Kidney tubule cell (primary cell): ENCODE measurements at places on chromosomes 5 and 9.
A peak's percentile ranks its signal among the peaks of the same experiment; 100 is the strongest.

DNA sequence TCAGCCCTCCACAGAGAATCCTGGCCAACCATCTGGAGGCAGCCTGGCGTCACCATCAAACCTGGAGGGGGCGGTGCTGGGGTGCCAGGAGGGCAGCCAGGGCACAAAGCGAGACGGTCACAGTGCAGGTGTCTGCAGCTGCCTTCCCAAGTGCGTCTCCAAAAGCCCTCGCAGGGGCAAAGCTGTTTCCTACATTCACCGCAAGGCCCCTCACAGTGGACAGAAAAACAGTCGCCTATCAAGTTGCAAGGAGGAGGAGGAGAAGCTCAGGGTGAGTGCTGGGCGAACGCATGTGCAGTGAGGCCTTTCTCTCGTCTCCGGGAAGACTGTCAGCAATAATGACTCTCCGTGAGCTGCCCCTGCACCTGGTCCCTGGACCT lies 18.0 kb upstream of the LHX3 start:
- DNase-seq: no peak

GRCh38 chr9:75432386-75432785 lies 344.1 kb downstream of the OSTF1 start:
- DNase-seq: no peak

- no peak for DNase-seq
Measured at GRCh38 chr5:144731786-144732185, 561.1 kb downstream of the KCTD16 start.

- no peak for DNase-seq
Measured at GRCh38 chr9:93585259-93585658, 8.9 kb downstream of the PHF2 start.

DNA sequence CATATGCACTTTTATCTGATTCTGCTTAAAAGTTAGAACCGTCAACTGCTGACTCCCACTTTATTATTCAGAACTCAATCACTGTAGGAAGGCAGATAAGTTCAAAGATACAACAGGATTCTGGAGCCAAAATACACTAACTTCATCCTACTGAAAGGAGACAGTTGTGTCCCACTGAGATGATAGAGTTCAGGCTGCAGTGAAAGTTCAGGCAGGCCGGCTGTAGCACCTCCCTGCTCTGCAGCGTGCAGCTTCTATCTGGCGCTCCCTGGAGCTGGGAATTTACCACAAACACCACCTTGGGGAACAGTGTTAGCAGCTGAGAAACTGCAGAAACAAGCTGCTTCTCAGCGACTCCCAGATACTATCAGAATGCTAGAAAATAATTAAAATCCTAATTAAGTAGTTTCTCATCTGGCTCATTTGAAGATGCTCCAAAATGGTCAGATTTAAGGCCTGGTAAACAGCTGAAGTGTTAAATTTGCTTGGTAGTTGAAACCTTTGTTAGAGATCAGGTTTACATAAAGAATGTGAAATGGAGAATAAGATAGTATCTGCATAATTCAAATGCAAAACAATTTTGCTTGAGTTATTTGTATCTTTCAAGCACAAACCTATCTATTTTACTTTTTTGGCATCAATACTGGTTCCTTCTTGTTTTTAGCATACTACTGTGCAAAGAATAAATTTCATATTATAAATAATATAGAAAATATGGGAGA lies 52.3 kb upstream of the CNTLN start:
- DNase-seq: no peak

GRCh38 chr9:87324613-87325194 lies 173.0 kb upstream of the DAPK1 start:
- DNase-seq: peak; percentile 70

- no peak for DNase-seq
Measured at GRCh38 chr9:94869415-94869843, 142.9 kb downstream of the AOPEP start.

GRCh38 chr5:129113867-129114266 lies 19.3 kb downstream of the ISOC1 start:
- DNase-seq: no peak

DNA sequence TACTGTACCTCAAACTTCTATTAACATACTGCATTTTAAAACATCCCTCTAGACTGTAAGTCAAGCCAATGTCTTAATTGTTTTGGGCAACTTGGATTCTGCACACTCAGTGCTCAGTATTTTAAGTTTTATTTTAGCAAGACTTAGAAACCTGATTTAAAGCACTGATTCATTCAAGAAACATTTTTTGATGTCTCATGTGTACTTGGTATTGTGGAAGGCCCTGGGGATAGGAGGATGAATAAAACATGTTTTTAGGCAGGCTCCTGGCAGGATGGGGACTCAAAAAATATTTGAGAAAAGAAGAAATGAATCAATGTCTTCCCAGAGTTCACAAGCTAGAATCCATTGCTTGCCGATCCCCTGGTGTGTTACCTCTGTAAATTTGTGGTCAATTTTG lies 334.0 kb upstream of the PUM3 start:
- no peak for DNase-seq

DNA sequence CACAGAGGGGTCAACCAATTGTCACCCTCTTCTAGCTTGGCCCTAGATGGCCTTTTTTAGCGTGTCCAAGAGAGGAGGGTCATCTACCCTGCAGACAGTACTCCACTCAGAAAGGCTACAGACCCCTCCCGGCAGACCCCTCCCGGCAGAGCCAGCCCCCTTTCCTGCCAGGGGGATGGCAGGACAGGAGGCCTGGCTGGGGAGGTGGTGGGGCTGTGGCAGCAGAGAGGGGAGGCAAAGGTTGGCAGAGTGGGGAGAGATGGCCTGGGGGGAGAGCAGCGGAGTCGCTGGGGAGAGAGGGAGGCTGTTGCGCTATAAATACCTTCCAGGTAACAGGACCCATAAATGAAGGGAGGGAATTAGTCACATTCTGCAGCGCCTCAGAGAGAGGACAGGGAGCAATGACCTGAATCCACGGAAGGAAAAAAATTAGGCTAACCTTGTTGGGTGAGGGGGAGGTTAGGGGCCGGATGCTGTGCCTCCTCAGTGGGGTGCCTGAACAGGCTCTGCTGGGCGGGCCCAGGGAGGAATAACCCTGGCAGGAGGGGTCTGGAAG lies 32.9 kb upstream of the PSD2 start:
- DNase-seq: peak; percentile 64

GRCh38 chr5:8650186-8650585 lies 781.2 kb downstream of the MTRR start:
- DNase-seq: peak; percentile 73

DNA sequence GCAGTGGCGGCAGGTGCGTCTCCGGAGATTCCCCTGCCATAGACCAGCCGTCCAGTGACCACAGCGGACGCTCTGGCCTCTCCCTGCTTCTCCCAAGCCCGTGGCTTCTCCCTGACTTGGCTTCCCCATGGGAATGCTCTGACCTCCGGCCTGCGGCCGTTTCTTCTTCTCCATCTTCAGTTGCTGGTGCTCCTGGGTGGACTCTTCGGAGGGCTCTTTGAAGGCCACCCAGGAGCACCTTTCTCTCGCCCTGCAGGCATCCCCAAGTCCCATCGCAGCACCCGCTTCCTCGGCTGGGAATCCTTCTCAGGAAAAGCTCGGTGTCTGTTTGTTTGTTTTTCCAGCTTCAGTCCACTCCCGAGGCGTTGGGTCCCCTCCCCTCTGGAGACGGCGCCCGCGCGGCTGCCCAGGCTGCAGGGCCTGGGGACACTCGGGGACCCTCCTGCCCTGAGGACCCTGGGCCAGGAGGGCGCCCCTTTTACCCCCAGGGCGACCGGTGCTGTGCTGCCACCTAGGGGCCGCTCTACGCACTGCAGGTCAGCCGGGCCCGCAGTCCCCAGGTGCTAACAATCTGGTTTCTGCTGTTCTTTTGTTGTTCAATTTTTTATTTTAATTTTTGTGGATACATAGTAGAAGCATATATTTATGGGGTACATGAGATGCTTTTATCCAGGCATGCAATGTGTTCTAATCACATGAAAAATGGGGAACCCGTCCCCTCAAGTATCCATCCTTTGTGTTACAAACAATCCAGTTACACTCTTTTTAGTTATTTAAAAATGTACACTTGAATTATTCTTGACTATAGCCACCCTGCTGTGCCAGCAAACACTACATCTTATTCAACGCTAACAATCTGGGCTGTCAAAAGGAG lies 197.9 kb upstream of the ADAMTS16 start:
- peak; percentile 12 for DNase-seq

GRCh38 chr9:99513441-99514112 lies 291.5 kb downstream of the SEC61B start:
- no peak for DNase-seq

GRCh38 chr5:124936626-124936933 lies 190.1 kb upstream of the ZNF608 start:
- DNase-seq: no peak

GRCh38 chr5:178201221-178201926 lies 3.0 kb upstream of the HNRNPAB start:
- peak; percentile 27 for DNase-seq

- DNase-seq: no peak
Measured at GRCh38 chr9:27755846-27756245, 182.6 kb upstream of the C9orf72 start.

- no peak for DNase-seq
Measured at GRCh38 chr5:14107536-14107935, 35.6 kb upstream of the TRIO start.

DNA sequence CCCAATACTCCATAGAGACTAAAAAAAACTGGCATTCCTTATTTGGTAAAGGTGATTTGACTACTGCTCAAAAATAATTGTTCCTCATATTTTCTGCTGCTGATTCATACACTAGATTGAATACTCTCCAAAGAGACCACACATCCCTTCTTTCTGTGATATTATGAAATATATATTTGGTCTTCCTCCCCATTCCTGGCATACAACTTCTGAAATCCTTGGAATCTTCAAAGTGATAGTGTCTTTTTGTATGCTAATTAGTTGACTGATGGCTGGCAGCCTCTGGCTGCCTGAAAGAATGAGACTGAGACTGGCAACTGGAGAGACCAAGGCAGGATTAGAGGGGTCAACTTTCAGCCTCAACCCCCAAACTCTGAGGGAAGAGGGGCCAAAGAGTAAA lies 348.0 kb upstream of the RFX3 start:
- DNase-seq: no peak

DNA sequence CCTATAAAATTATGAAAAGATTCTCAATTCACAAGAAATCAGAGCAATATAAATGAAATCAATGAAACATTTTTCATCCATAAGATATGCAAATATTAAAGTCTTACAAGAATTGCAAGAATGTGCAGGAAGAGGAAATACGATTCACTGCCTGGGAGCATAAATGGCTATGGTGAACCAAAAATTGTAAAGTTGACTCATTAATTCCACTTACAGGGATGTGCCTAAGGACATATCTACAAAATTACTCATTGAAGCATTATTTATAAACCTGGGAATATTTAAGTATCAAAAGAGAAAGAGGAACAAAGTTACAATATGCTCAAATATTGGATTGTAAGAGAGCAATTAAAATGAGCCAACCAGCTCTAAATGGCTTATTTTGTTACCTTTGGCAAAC lies 6.9 kb upstream of the NIPSNAP3A start:
- peak; percentile 77 for DNase-seq

DNA sequence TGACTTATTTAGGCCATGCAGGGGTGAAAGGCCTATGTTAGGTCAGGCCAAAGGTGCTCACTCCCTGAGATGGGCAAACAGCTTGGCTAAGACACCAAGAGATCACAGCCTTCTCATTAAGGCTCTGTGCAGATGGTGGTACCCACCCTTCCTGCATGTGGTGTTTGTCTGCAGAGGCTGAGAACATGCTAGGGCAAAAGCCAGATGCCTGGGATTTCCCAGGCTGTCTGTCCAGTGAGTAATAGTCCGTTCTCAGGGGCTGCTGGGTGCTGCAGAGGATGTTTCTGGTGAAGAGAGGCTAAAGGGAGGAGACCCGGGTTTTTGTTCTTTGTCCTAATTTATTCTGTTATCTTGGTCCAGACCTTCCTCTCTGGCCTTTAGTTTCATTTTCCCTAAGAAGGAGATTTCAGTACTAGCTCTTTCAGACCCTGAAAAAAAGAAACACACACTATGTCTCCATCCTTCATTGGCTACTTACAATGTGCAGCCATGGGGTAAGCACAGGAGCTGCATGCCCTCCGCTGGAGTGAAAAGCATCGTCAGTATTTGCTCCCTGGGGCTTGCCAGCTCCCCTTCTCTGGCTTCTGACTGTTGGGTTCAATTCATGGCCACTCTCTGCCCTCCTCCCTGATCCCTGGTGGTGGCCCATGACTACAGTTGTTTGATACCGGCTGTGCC lies 23.4 kb upstream of the GLRA1 start:
- peak; percentile 44 for DNase-seq

GRCh38 chr5:113162770-113163169 lies 186.2 kb downstream of the DCP2 start:
- peak; percentile 79 for DNase-seq

GRCh38 chr9:118985851-118986250 lies 383.4 kb downstream of the BRINP1 start:
- DNase-seq: no peak

GRCh38 chr9:77847059-77847499 lies 184.5 kb downstream of the GNAQ start:
- DNase-seq: peak; percentile 20

- DNase-seq: peak; percentile 12
Measured at GRCh38 chr5:115360046-115360685, 63.7 kb upstream of the CCDC112 start.

DNA sequence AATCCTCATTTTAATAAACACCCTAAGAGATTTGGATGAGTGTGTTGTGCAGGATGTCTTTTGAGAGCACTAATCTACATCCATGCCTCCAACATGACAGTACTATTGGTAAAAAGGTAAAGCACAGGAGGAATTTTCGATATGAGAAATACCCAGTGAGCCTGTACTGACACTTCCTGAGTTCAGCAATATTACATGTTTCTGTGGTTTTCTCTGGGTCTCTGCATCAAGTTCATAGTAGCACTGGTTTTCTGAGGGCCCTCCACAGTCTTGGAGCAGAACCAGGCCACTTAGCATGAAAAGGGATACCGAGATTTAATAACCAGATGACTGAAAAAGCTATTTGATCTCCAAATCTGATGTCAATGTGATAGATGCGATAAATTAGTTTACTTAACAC lies 524.1 kb downstream of the TMEM38B start:
- no peak for DNase-seq

DNA sequence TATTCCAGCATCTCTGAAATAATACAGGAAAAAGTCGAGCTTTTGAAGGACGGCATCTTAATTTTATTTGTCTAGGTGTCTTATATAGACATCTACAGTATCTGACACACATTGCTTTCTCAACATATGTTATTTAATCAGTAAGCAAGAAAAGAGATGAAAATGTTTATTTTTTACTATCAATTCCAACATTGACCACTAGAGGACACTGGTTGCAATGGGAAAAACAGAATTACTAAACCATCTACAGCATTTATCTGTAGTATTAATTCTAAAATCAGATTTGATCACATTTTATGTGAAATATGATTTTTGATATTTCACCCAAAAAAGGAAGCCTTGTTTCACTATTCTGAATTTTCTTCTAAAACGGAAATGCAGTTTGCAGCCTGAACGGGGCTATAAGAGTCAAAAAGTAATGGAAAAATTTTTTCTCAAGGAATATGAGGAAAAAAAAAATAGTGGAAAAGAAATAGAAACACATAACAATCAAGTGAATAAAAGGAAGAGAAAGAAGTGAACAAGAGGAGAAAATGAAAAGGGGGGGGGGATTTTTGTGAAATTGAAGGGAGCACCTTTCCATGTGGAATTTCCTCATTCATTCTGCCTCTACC lies 98.6 kb downstream of the OSTF1 start:
- DNase-seq: peak; percentile 26
